Inflammatory macrophage treated with lipopolysaccharide for 1 hour (primary cell): ENCODE measurements at places on chromosomes 6 and 20.

DNA sequence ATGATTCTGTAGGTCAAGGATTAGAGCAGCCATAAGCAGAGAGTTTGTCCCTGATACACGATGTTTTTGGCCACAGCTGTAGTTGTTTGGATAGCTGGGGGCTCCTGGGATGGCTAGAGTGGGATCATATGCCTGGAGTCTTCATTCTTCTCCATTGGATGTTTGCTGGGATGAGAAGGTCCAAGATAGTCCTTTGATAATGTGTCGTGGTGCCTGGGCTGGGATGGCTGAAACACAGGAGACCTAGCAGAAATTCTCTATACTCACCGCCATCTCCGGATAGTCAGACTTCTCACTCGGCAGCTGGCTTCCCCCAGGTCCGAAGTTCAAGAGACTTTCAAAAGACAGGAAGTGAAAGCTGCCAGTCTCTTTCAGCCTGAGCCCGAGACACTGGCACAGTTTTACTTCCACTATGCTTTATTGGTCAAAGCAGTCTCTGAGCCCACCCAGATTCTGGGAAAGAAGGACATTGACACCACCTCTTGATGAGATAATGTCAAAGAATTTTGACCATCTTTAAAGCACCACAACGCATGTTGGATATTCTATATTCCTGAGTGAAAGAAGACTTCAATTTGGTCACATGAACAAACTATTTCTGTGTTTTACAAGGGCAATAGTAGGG lies 16.0 kb downstream of the MARCKS start:
- peak; percentile 85 for DNase-seq

DNA sequence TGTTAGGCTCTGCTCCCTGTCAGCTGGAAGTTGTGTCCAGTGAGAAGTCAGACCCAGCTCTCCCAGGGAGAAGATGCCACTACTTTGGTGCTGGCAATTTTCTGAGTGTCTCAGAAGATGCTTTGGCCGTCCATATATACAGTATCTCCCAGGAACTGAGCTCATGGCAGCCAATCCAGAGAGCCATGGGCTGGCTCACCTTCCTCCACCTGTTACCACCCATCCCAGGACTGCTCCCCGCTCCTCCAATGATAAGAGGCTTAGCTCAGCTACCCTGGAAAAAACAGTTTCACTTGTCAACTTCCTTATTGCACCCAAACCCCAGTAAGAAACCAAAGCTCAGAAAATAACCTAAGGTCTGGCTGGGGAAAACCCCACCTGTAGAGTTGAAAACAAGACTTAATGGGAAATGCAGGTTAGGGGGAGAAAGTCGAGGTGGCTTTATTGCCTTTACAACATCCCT lies at the start of gene BNIP5:
BNIP5 (minus strand) TSS at position 110 of the 463 bp plus-strand sequence. CDS start 6,198 bp downstream, outside the sequence.
- DNase-seq = no peak

- peak; percentile 73 for DNase-seq
Observed at GRCh38 chr6:87929843-87930288, 117.8 kb upstream of the SPACA1 start.

GRCh38 chr6:23953976-23954375 lies 172.0 kb upstream of the NRSN1 start:
- DNase-seq = no peak

GRCh38 chr20:62925076-62925419 lies 1.3 kb downstream of the DIDO1 start:
- DNase-seq = no peak

GRCh38 chr6:118902726-118903125 lies 8.8 kb downstream of the ASF1A start:
- DNase-seq = no peak

DNA sequence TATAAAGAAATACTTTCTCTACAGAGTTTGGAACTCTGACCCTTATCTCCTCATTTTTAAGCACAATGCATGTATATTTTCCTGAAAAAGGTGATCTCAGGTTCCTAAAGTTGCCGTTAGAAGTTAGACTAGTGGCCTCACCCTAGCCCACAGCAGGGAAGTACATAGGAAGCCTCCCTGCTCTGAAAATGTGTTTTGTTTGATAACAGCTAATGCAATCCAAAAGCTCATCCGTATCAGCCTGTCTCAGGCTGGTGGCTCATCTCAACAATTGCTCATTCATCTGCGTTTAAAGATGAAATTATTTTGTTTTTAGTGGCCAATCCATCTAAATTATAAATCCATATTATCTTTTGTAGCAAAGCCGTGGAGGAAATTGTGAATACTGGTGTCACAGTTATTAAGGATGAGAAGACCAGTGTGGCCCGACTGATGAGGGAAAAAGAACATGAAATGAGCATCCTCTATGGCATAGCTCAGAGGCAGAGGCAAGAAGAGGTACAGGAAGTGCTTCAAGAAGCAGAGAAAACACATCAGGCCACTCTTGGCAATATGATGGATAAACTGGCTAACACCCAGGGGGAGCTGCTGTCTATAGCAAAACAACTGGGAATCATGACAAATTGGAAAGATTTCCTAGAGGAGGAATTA lies 20.1 kb downstream of the C6orf163 start:
- no peak for DNase-seq

DNA sequence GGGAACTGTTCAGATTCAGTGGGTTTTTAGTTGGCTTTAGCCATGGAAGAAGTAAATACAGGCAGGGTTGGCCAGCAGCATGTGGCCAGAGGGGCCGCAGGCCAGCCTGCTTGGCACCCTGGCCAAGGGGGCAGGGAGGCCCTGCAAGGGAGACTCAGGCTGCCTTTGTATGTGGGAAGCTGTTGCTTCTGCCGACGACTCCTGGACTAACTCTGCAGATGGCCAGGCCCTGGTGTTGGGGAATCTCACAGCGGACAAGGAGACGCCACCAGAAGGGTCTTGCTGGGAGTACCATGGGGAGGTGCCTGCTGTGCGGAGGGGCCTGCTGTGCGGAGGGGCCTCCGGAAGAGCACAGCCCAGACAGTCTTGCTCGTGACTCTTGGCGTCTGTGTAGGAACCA lies 25.2 kb downstream of the PYGB start:
- no peak for DNase-seq

DNA sequence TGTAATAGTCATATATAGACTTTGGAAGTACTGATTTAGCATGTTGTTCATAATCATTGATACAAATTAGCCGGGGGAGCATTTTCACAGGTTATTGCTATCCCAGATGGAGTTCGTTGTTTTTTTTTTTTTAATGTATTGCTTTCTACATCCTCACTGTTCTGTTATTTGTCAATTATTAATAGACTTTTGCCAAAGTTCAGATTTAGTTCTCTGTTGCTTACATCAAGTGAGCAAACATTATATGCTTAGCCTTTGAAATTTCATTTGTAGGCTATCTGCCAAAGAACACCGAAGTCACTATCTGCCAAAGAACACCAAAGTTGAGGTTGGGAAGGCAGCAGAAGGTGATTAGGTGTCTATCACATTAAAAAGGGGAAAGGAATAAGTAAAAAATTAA lies at the start of gene HAO1:
HAO1 (minus strand) TSS at position 118 of the 400 bp plus-strand sequence; CDS start at position 82, 36 bp downstream.
- no peak for DNase-seq

GRCh38 chr20:6732001-6732447 lies 35.5 kb upstream of the BMP2 start:
- no peak for DNase-seq

DNA sequence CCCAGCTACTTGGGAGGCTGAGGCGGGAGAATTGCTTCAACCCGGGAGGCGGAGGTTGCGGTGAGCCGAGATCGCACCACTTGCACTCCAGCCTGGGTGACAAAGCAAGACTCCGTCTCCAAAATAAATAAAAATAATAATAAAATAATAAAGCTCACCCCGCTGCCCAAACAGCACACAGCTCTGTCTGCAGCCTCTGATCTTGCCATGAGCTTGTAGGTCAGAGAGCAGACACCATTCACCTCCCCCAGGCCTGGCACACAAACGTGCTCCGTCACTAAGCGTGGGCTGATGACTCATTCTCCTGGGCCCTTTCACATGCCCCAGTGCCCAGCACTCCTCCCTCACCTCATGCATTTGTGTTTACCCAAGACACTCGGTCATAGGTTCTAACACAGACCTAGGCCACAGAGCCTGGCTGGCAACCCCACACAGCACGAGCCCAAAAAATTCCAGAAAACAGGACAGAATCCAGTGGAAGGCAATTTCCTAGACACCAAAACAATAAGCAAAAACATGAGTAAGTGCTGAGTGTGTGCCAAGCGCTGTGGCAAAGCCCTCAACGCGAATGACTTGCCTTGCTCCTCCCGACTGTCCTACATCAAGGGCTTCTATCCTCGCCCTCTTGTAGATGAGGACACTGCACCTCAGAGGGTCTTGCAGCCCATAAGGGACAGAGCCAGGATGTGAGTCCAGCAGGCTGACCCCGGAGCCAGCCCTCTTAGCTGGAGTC lies 18.0 kb downstream of the ATP9A start:
- peak; percentile 52 for DNase-seq

GRCh38 chr6:158634695-158635426 lies 9.7 kb downstream of the DYNLT1 start:
- no peak for DNase-seq

GRCh38 chr6:134420614-134421181 lies 102.8 kb upstream of the SGK1 start:
- no peak for DNase-seq

- DNase-seq = no peak
Observed at GRCh38 chr6:164258421-164258820, 843.9 kb downstream of the QKI start.

- DNase-seq = no peak
Observed at GRCh38 chr6:80541886-80542285, 435.4 kb downstream of the BCKDHB start.

GRCh38 chr20:17874271-17875105 lies 94.1 kb downstream of the SNX5 start:
- no peak for DNase-seq

DNA sequence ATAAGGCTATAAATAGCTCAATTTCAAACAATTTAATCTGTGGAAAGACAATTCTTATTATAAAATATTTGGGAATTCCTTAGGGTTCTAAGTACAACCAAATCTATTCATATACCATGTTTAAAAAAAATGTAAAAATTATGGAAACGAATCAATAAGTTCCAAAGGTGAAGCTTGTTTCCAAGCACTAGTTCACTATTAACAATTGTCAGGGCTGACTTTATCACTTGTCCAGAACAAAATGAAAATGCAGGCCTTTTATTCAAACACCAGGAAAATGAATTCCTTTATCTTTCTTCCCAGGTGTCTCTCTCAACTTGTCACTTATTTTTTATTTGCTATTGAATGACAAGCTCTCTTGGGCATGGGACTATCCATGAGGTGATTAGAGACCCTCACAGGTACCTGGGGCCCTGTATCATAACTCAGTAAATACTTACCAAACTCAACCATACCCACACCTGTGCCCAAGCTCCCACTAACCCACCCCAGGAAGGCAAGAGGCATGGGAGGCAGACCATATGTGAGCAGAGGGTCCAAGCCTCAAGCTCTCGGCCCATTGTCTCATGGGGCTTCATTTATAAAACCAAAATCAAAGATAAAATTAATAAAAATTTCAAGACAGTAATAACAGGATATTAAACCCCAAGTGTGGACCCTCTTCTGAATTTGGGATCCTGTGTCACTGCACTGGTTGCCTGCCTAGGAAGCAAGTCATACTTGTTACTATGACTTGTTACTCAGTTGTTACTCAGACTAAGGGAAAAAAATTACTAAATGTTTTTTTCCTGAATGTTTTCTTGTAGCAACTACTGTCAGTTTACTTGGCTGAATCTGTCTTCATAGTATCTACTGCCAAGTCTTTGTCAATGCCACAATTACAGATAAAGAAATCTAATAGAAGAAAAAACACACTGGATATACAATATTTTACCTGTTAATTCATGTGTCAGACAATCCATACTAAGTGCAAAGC lies 54.7 kb downstream of the PTPRK start:
- no peak for DNase-seq

DNA sequence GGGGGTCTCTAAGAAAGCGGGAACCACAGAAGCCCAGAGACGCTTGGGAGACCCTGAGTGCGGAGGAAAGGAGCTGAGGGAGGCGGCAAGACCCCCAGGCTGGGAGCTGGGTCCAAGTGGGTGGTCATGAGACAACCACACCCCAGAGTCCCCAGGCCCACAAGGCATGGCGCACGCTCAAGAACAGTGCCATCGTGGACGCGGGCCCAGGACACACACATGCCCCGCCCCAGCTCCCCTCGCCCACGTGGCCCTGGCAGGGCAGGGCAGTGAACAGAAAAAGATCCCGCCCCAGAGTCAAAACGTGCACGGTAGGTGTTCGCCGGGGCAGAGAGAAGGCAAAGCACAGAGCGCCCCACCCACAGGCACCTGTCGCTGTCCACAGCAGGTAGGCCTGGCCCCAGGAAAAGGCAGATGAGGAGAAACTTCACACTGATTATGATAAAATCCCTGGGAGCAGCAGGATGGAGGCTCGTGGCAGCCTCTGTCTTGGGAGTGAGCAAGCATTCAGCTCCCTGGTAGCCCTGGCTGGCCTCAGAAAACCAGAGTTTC lies 50.0 kb downstream of the BPIFB1 start:
- no peak for DNase-seq

DNA sequence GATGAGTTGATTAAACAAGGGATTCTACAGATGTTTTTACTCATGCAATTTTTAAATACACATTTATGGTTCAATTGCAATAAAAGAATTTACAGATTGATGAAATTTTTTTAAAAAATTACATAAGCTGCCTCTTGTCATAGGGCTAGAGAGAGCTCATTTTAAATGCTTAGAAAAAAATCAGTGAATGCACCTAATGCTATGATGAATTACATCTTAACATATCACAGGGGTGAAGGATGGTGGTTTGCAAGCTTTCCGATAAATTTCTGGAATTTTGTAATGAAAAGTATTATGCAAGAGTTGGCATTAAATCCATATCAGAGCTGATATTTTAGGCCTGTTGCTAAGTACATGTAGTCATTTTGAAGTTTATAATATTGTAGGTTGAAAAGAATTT lies 29.6 kb downstream of the DSE start:
- peak; percentile 69 for DNase-seq

DNA sequence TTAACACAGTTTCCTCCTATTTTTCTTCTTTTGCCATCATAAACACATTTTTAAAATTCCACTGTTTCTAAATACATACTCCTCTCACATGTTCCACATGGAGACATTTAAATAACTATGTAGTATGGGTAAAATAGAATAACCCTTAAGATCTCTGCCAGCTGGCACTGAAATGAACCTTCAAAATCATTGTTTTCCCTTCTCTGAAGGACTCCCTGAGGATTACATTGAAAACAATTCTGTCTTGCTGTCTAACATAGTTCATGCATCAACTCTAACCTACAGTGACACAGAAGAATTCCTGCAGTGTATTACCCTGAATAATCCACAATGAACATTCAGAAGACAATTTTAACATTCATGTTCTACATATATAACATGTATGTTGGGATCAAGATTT lies 1361.8 kb upstream of the CITED2 start:
- no peak for DNase-seq
